ENCODE measurements at places on chromosomes 16 and 17. TPM values are rescaled to one million over a fixed set of nuclear protein-coding genes. Genes with fewer than 3 reads are reported as not detected.

PRSS21 gene
- polyA plus RNA-seq, result not detected

KRTAP4-1 gene
- not detected for polyA plus RNA-seq

NOTUM gene
- 2.7 TPM for polyA plus RNA-seq

DDX28 gene
- 9.7 TPM for polyA plus RNA-seq

NUP85 gene
- 62.0 TPM for polyA plus RNA-seq

LYZL6 gene
- not detected for polyA plus RNA-seq

KRTAP9-8 gene
- polyA plus RNA-seq, result not detected

ADAD2 gene
- polyA plus RNA-seq, result not detected

PIPOX gene
- 10.6 TPM for polyA plus RNA-seq

MYH3 gene
- polyA plus RNA-seq, result 2.1 TPM

EVI2A gene
- 1.4 TPM for polyA plus RNA-seq

GRCh38 chr17:72104863-72105234 lies 16.0 kb upstream of the SOX9 start:
- no peak for DNase-seq

- no peak for DNase-seq
Observed at GRCh38 chr16:67270931-67271338, 8.4 kb upstream of the PLEKHG4 start.

- DNase-seq, result no peak
Observed at GRCh38 chr17:79513820-79514535, 96.9 kb downstream of the RBFOX3 start.

DNA sequence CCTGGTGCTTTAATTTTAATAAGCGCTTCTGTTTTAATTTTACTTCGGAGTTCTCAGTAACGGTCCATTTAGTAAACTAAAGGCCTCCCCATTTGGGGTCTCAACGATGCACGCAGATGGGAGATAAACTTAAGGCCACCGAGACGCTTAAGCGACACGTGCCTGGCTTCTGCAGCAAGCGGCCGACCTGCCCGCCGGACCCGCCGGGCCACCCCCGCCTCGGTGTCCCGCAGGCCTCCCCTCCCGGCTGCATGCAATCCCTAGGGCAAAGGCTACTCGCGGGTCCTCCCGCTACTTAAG lies 592 bp downstream of the GCSH start:
- DNase-seq, result no peak

- no peak for DNase-seq
Observed at GRCh38 chr16:20377181-20377580, 24.7 kb upstream of the UMOD start.

DNA sequence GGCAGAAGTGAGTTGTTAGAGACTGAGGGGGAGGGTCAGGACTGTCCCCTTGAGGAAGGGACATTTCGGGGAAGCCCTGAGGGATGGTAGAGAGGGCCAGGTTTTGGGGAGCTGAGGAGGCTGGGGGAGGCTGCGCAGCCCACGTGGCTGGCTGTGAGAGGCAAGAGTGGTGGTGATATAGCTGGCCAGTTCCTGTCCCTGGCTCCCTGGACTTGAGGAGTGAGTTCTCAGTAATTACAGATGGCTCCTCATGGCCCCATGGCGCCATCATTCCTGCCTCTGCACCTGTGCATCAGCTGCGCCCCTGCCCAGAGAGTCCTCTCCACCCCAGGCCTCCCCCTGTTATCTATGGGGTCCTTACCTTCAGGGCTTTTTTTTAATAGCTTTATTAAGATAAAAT lies 30.3 kb downstream of the MPRIP start:
- DNase-seq, result no peak

DNA sequence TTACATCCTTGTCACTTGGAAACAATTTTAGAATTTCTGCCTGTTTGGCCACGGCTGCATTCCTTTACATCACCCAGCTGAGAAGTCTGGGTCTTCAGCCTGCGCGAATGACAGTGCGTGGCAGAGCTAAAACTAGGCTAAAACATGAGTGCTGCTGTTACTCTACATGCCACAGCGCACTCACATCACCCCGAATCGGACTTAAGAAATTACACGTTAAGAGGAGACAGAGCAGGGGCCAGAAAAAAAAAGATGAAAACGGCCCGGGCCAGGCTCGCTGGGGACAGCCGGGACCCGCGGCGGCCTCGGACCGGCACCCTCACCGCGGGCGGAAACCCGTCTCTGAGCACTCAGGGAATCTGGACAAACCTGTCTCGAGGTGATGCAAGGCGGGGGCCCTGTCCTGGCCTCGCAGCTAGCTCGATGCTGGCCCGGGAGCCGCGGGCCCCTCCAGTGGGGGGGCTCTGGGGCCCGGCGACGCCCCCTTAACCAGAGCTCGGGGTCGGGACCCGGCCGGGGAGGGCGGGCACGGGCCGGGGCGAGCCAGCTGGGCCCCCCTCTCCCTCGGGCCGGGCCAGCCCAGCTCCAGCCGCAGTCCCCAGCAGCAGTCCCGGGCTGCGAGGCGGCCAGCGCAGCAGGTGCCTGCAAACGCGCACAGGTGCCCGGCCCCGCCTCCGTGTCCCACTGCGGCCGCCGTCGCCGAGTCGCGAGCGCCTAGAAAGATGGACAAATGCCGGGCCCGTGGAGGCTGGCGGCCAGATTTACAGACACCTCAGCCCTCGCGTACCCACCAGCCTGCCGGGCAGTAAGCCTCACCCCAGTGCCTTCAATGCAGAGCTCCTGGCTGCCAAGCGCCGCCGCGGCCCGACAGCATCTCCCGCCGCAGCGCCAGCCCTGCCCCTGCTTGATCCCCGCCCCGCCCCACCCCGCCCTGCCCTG lies at the start of gene AKTIP:
Gene AKTIP, minus strand, starts transcription at position 879 of the 939 bp plus-strand sequence. CDS start 2,950 bp downstream, outside the sequence.
- DNase-seq, result peak; percentile 49

- no peak for DNase-seq
Observed at GRCh38 chr16:57224651-57225335, 20.3 kb upstream of the ARL2BP start.

DNA sequence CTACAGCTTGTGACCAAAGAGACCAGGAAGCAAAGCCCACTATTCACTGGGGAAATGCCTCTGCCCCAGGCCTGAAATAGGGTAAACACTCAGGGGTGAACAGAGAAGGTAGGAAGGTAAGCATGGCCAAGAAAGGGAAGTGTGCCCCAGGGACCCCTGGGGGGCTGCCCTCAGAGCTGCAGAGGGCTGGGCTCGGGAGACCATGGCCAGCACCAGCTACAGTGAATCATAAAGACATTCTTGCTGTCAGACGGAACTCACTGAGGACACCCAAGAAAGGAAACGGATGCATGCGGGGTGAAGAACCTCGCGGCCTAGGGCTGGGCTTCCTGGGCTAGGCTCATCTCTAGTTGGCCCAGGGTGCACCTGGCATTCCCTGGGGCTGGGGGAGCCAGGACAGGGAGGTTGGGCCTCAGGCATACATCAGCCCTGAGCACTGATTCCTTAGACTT lies 9.6 kb downstream of the HIC1 start:
- DNase-seq, result no peak

GRCh38 chr16:47590472-47590871 lies 129.3 kb downstream of the PHKB start:
- DNase-seq, result no peak

DNA sequence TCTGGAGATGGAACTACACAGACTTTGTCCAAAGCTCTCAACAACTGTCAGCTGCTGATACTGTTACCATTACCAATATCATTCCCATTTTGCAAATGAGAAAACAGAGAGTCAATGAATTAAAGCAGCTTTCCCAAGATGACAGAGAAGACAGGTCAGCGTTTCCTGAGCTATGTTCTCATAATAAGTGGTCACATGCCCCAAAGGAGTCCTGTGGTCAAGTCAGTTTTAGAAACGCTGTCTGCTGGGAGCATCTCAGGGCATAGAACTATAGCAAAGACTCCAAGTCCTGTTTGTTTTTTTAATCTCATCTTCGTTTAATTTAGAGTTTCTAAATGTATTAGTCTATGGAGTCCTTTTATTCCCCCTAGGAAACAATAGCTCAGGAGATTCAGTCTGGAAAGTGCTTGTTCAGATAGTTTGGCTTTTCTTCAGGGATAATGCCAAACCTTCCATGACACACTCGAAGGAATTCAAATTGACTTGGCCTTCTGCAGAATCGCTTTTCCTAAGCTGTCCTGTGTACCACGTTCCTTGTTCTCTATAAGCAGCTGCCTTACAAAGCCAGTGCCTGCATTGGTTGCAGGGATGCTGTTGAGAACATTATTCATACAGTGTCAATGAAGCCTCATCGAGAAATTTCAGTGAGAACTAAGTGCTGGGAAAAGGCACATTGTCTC lies 12.1 kb downstream of the CCDC42 start:
- DNase-seq, result no peak

- DNase-seq, result no peak
Observed at GRCh38 chr16:20911361-20911760, 10.8 kb downstream of the LYRM1 start.

- DNase-seq, result no peak
Observed at GRCh38 chr17:42578282-42578869, 847 bp upstream of the PSMC3IP start.

DNA sequence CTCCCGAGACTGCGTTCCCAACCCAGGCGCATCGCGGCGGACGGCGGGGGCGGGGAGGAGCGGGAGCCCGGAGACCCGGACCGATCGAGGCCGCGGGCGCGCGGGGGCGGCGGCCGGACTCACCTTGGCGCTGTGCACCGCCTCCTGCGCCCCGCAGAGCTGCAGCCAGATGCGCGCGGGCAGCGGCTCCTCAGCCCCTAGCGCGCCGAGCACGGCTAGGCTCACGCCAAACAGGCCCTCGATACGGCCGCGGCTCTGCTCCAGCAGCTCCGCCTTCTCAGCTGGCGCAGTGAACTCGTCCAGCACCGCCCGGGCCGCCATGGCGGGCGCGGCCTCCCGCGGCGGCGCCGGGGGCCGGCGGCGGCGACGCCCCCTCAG lies 339 bp downstream of the N4BP1 start:
- no peak for DNase-seq

GRCh38 chr16:71296584-71297340 lies 7.6 kb upstream of the CMTR2 start:
- DNase-seq, result no peak

DNA sequence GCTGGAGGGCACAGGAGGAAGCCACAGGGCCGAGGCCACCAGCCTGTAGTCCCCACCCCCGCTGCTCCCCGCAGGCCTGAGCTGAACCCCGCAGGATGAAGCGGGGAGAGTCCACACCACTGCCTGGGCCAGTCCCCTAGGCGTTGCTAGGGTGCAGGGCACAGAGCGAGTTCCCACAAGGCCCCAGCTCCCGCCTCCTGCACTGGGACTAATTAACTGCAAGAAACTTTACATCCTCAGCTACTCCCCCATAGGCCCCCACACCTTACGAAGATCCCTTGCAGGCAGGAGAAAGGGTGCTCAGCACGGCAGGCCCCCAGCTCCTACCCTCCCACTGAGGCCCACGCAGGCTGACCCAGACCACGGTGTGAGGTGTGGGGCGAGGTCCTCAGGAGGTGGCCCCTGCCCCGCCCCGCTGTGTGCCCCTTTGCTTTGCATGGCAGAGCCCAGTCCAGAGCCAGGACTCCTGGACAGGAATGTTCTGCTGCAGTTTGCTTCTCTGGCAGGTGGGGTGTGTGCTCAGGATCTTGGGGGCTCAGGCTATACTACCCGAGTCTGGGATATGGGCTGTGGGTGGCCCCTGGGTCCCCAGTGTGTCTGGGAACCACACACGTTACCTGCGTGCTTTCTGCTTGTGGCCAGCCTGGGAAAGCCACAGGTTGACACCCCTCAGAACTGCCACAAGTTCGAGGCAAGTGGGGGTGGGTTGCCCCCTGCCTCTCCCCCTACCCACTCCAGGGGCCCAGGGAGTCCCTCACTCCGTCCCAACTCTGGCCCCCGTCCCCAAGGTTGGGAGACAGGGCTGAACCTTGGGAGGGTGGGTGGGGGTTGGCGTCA lies 1.2 kb downstream of the GNG13 start:
- DNase-seq, result no peak

GRCh38 chr16:19559242-19559910 lies 3.9 kb downstream of the VPS35L start:
- no peak for DNase-seq

DNA sequence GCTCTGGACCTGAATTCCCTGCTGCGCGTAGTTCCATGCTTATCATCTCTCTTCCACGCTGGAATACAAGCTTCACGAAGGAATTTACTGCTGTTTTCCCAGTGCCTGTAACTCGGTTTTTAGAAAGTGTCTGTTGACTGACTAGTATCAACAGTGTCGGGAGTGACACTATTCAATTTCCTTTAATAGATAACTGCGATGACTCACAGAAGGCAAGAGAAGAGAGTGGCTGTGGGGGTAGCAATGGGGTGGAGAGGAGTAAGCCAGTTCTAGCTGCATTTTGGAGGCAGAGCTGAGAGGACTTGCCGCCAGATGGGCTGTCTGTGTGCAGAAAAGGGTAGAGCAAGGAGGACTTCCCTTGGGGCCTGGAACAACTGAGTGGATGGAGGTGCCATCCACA lies 25.2 kb downstream of the B4GALNT2 start:
- DNase-seq, result no peak

- DNase-seq, result no peak
Observed at GRCh38 chr16:84329016-84329415, 34.3 kb downstream of the WFDC1 start.

DNA sequence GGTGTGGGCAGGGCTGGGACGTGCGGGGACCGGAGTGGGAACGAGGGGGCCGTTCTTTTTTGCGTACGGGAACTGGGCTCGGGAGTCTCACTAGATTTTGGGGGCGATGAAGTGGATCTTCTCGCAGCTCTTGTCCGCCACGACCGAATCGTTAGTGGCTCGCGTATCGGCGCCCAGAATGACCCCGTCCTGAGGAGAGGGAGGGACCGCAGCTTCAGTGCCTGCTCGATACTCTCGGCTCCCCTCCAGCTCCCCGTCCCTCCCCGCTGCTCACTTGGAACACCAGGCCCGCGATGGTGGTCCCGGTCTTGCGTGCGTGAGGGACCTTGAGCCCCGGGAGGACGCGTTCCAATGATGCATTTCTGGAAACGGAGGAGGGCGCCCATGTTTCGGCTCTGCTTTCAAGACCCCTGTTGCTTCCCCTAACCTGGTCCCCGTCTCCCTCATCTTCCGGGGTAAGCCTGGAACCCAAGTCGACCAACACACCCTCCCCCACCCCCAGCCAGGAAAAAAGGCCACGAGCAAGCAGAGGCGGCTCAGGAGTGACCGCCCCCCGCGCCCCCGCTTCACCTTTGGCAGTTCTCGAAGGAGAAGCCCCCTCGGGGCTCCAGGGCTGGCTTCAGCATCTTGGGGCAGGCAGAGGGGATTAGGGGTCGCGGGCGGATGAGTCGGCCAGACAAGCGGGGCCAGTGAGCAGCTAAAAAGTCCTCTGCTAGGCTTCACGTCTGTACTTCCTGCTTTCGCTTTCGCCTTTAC lies at the start of gene PSMB10:
Gene PSMB10, minus strand, starts transcription at position 727 of the 756 bp plus-strand sequence. Its CDS starts 101 bp downstream, at position 626.
- DNase-seq, result peak; percentile 25

DNA sequence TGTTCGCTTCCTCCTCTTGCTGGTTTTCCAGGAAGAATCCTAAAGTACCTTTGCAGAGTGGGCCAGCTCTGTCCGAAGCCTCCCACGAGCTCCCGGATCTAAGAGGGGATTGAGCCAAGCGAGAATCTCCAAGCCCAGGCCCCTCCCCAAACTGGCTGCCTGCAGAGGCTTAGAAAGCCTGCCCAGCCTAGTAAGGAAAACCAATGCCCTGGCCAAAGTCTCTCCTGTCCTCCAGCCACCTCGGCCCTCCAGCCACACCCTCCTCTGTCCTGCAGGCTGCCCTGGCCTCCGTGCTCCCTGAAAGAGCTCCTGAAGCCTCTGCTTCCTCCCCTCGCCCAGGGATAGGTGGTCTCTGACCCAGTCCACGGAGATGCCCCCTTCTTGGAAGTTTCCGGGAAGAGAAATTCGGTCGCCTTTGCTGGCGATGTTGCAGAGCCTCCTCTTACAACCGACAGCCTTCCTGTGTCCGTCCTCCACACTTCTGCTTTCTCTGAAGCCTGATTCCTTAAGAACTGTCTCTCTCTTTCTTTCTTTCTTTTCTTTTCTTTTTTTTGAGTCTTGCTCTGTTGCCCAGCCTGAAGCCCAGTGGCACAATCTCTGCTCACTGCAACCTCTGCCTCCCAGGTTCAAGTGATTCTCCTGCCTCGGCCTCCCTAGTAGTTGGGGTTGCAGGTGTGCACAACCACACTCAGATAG lies 54.9 kb upstream of the TOB1 start:
- no peak for DNase-seq
